ENCODE measurements at places on chromosomes 12 and 14. TPM values are rescaled to one million over a fixed set of nuclear protein-coding genes. Genes with fewer than 3 reads are reported as not detected.

SMCO2 gene
- total RNA-seq: 0.35 TPM

DNA sequence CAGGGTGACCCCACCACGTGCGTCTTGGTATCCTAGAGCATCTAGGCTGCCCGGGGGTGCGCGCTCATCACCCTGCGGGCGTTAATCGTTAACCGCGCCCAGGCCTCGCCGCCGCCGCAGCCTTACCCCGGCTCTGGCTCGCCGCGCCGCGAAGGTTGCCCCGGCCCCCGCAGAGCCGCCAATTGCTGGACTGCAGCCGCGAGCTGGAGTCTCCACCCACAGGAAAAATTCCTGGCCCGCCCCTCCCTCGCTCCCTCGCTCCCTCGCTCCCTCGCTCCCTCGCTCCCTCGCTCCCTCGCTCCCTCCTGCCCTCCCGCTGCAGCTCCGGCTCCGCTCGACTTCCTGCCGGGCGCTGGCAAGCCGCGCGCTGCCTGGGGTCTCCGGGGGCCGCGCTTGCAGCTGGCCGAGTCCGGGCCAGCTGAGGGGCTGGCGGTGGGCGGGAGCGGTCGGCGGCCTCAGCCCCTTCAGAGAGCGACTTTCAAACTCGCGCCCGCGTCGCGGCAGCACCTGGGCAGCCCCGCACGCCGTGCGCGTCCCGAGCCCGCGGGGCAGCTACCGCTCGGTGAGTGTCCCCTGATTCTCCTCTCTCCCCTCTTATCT lies at the start of gene PLEKHG3:
TSS of gene PLEKHG3 (plus strand) at position 282 of the 600 bp plus-strand sequence. CDS start 23,208 bp downstream, outside the sequence.
- DNase-seq: peak; percentile 91

- no peak for DNase-seq
Measured at GRCh38 chr12:50517421-50518048, 12.8 kb downstream of the DIP2B start.

DNA sequence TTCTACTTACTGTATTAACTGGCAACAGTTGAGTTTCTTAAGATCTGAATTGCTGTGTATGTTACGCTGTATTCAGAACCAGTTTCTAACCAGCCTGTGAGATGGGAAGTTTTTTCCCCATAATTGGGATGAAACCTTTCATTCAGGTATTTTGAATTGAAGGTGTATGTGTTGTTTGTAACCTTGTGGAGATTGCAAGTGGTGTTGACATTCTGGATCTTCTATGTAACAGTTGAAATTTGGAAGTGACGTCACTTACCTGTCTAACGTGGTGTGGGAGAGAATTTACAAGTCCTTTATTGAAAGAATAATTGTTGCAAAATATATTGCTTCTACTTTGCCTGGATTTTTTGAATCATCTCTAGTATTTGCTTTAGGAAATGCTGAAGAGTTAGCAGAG lies 5.5 kb downstream of the RAN start:
- no peak for DNase-seq

DNA sequence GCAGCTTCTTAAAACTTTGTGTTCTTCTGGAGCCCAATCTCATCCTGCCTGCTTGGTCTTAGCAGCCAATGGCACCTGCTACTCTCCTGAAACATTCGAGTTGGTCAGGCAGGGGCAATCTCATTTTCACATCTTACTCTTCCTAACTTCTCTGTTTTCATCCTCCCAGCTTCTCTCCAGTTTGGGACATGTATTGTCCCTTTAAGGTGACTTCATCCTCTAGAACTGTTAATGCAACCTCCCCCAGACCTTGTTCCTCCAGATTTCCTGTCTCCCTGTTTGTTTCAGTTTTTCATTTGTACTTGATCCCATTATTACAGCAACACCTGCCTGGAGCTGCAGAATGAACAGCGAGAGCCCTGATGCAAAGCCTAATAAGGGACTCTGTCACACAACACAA lies 31.3 kb downstream of the SERPINA11 start:
- no peak for DNase-seq

GRCh38 chr12:112342587-112342986 lies 39.6 kb downstream of the HECTD4 start:
- no peak for DNase-seq

GRCh38 chr12:67818459-67818903 lies 169.9 kb downstream of the DYRK2 start:
- no peak for DNase-seq

GRCh38 chr12:5988659-5989116 lies 43.6 kb upstream of the ANO2 start:
- DNase-seq: peak; percentile 90

Measured in pancreas (tissue), 10 donors.